ENCODE measurements at places on chromosomes 11 and 22.

DNA sequence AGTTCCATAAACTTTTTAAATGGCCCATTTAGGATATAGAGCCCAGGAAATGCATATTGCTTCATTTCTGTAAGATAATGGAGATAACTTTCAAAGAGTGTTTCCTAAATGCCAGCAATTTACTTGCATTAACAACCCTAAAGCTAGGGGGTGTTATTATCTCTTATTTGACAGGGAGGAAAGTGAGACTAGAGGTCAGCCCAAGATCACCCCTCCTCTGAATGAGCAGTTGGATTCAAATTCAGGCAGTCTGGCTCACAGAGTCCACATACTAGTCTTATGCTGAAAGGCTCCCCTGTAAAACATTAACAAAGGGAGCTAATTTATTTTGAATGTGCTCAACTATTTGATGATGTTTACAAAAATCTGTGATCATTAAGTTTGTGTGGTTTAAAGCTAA lies 49.9 kb upstream of the TRIM77 start:
- DNase-seq: no peak

DNA sequence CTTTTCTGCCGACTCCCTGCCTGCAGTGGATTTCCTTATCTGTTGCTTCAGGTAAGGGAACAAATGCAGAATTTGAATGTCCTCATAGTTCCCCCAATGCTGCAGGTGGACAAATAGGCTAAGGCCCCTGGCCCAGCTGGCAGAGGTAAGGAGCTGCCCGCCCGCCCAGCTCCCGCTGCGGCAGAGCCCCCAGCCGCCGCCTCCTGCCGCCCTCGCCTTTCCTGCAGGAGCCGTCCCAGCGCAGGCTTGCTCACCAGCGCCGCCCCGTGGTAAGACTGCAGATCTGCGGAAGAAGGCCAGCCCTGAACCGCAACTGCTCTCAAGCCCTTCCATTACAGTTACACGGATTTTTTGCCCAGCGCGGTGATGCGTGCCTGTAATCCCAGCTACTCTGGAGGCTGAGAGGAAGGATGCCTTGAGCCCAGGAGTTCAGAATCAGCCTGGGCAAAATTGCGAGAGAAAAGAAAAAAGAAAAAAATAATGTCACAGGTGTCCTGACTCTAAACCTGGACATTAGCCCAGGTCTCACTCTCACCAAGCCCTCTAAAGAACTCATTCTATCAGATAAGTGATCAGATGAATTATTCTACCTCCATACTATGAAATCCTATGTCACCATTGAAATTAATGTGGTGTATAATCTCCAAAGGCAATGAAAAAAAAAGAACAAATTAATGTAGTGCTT lies 51.2 kb upstream of the EMID1 start:
- peak; percentile 55 for DNase-seq

- DNase-seq: peak; percentile 55
These were observed 13.2 kb upstream of the SHISAL1 start for GRCh38 chr22:44325718-44326490.

DNA sequence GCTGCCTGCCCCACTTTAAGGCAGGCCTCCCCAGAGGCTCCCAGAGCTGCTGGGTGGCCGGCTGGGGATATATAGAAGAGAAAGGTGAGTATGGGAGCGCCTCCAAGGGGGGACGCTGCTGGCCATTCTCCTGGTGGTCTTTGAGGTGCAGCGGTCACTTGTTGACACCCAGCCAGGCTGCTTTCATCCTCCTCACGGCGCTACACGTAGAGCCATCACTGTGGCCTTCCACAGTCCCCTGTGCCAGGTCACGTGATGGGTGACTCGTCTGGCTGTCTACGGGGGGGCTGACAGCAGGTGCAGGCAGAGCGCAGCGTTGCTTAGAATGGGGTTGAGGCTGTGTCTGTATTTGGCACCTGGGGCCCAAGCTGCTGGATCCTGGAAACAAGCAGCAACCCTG lies 1.9 kb downstream of the ACR start:
- DNase-seq: no peak

GRCh38 chr11:326842-327580 lies 6.4 kb upstream of the IFITM3 start:
- DNase-seq: peak; percentile 38

DNA sequence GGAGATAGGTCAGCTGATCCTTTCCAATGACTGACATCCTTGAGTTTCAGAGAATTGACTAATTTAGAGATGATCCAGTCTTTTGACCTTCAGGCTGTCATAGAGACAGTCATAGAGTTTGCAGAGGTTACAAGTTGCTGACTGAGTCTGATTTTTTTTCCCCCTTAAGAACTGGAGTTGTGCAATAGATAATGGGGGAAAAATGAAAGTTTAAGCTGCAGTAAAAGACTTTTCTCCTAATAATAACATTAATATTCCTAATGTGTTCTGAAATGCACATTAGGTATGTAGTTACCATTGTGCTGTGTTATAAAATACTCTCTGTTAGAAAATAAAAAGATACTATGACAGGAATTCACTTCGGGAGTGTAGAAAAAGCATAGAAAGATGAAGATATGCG lies 876.9 kb upstream of the RAG2 start:
- no peak for DNase-seq

DNA sequence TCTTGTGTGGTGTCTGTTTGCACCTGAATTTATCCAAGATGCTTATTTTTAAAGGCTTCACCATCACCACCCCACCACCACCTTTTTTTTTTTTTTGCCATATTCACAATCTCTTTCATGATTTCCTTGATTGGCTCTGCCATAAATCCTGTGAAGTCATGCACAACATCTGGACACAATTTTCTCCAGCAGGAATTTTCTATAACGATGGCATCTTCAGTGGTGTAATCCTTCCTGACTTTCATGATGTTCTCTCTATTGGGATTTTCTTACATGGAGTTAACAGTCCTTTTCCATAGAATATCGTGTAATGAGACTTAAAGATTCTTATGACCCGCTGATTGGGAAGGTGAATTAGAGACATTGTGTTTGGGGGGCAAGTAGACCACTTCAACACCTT lies 17.8 kb downstream of the ZFP91 start:
- no peak for DNase-seq

GRCh38 chr11:133501643-133502539 lies 30.4 kb downstream of the OPCML start:
- no peak for DNase-seq

GRCh38 chr11:120682866-120683265 lies 171.3 kb downstream of the GRIK4 start:
- peak; percentile 78 for DNase-seq

Measured in fibroblast of lung (primary cell).